ENCODE measurements at places on chromosomes 6 and 20. TPM values are rescaled to one million over a fixed set of nuclear protein-coding genes. Genes with fewer than 3 reads are reported as not detected.

DNA sequence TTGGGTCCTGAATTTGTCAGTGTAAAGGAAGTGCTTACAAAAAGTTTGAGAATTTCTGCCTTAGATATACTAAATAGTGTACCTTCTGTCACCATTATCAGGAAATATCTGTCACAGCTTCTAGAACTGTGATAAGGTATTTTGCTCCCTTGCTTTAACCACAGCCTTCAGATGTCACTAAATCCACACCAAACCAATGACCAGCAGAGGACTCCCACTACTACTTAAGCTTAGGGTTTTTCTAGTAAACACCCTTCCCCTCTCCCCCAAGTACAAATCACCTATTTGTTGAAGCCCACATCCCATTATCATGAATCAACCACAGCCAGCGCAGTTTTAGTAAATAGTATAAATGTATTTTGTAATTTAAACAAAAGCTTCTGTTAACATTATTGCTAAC lies 8.6 kb upstream of the JPH2 start:
- no peak for DNase-seq

GRCh38 chr6:19551611-19552010 lies 285.6 kb upstream of the ID4 start:
- DNase-seq, result no peak

DNA sequence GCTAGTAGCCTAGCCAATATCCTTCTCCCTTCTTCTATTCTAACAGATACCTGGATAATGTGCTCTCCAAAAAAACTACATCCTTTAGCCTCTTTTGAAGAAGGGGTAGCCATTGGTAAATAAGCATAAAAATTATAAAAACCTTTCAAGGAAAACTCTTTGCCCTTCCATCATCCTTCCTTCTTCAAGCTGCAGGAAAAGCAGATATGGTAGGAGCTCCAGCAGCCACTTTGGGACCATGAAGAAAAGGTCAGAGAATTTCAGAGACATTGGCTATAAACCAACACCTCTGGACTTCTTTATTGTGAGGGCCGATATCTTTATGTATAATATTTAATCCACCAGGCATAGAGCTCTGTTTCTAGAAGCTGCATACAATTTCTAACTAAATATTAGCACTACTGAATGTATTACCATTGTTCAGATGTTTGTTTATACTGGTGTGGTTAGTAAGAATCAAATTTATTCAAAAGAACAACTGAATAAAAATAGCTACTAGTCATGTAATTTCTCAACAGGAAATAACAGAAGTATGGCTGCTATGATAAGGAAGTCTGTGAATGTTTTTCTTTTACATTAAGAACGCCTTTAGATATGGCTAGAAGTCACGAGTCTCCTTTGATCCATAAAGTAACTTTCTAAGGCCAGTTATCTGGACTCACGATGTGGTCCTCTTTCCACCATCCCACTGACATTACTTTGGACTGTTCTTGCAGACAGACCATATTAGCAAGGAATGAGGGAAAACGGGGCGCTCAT lies 32.2 kb downstream of the MYLK4 start:
- DNase-seq, result no peak

DNA sequence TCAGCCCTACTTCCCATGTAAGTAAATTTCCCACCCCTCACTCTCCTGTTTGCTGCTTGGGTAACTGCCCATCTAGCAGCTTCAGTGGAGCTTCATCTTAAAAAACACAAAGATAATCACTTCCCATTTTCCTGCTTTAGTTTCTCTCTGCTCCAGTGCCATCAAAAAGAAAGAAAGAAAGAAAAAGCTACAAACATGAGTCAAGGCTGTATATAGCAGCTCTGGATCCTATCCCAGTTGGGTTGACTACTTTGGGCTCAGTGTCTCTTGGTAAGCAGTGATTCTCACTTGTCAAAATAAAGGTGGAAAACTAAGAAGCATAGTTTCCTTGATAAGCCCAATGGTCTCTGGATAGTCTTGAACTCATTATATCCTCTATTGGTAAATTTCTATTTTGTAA lies 48.7 kb upstream of the SRPK1 start:
- no peak for DNase-seq

GRCh38 chr6:98142839-98143238 lies 691.5 kb upstream of the POU3F2 start:
- DNase-seq, result no peak

DNA sequence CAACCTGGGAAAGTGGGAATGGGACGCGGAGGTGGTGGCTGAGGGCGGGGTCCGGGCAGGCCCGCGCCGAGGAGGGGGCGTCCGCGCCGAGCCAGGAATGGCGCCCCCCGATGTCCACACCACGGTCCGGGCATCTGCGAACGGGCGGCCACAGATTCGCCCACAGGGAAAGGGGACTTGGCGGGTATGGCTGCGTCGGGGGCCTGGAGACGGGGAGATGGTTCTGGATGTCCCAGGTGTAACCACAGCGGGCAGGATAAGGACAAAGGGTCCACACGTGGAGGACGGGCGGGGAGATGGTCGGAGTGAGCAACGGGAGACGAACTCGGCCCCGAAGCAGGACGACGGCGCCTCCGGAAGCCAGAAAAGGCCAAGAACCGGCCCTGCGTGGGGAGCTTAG lies 124.6 kb downstream of the WDR27 start:
- no peak for DNase-seq

GRCh38 chr6:41098366-41098765 lies 25.6 kb downstream of the NFYA start:
- DNase-seq, result no peak

- DNase-seq, result no peak
Observed at GRCh38 chr6:83292900-83293843, 100.0 kb downstream of the RWDD2A start.

DNA sequence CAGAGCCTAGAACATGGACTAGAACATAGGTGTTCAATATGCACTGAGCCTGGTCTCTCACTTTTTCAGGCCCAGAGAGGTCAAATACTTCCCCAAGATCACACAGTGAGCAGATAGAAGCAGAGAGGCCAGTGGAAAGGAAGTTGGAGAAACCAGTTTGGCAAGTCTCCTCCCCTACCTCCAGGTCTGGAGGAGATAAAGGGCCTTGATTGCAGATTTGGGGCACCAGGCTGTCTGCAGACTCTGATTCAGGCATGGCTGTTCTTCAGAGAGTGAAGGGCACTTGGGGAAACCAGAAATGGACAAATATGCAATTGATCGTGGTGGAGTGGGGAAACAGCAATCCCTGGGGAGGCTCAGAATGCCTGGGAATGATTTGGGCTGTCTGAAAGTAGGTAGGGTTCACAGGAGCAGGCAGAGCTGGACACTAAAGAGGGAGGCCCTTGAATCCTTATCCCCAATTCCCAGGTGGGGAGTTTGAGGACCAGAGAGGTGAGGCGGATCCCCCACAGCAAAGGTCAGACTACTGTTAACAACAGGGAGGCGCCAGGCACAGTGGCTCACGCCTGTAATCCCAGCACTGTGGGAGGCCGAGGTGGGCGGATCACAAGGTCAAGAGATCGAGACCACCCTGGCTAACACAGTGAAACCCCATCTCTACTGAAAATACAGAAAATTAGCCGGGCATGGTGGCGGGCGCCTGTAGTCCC lies 2.3 kb downstream of the PEDS1 start:
- DNase-seq, result no peak

GRCh38 chr20:12289465-12289864 lies 371.8 kb downstream of the BTBD3 start:
- DNase-seq, result no peak

- no peak for DNase-seq
Observed at GRCh38 chr6:136728033-136728939, 64.0 kb downstream of the MAP3K5 start.

DNA sequence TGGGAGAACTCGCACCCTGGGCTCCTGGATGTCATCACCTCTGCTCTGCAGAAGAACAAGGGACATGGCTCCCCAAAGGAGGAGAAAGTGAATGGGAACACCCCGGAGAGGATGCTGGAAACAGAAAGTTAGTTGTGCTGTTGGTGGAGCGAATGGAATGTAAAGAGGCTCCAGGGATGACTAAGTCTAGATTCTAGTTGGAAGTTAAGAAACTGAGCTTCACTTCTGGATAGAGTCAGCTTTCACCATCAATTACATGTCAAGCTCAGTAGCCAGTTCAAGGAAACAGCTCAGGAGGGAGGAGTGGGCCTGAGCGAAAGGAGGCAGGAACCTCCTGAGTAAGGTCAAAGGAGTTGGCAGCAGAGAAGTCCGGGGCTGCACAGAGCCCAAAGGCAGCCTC lies 132.1 kb upstream of the ARID1B start:
- DNase-seq, result no peak

DNA sequence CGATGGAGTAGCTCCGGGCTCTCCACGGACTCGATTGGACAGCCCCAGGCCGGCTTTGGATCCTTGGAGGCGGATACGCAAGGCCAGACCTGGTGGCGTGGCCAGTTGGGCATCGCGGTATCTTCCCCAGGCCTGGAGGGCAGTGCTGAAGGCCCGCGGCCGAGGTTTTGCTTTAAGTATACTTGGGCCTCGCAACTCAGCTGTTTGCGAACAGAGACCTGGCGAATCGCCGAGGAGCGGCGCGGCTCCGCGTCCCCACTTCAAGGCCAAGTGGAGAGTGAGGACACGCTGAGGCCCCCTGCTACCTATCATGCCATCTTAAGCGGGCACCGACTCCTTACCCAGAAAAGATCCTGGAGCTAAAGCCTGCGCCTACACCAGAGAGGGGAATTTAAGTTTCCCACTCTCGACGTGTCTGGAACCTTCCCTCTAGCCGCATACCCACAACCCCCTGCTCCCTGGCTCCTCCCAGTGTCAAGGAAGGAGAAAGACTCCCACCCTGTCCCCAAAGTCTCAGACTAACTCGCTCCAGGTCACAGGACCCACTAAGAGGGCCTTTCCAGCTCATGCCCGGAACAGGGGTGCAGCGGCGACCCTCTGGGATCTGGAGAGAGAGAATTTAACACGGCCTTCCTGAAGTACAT lies 4.1 kb downstream of the LINC00237 start:
- DNase-seq, result no peak

GRCh38 chr6:71466362-71466761 lies 177.8 kb downstream of the OGFRL1 start:
- no peak for DNase-seq

- no peak for DNase-seq
Observed at GRCh38 chr6:39892490-39893129, 41.7 kb downstream of the MOCS1 start.

DNA sequence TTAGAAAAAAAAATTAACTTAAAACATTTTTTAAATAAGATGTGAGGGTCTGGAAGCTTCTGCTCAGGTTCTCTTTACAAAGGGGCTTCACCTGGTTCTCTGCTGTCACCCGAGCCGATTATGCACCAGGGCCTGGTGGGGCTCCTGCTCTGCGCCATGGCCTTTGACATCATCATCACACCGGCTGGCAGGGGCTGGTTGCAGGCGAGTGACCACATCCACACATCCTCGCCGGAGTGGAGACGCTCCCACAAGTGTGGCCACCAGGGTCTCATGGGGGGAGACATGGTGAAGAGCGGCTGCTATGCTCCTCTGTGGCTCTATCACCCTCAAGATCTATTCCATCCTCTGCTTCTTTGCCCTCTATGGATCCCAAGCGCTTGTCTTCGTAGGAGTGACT lies 31.9 kb downstream of the MYLIP start:
- no peak for DNase-seq

GRCh38 chr6:16060039-16060438 lies 68.8 kb upstream of the MYLIP start:
- DNase-seq, result no peak

DNA sequence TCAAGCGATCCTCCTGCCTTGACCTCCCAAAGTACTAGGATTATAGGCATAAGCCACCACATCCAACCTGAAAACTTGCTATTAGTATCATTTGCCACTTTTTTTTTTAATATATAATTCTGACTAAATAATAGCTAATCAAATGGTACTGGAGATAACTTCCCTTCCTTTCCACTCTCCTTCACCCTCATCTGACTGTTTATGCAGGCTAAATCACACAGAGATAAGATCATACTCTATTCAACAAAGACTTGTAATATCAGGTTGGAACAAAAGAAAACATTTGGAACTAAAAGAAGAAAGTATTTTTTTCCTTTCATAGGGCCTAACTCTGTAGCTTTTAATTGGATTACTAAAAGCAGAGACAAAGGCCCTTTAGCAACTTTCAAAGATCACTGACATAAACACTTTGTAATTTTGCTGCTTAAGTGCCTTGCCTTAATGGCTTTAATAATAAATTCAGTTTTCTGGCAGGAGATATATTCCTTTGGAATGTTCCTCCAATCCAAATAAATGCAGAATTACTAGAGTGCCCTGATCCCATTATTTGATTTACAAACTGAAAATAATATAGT lies 198.7 kb upstream of the ASCC3 start:
- no peak for DNase-seq

- DNase-seq, result no peak
Observed at GRCh38 chr6:167442245-167442644, 117.4 kb downstream of the TTLL2 start.

- DNase-seq, result no peak
Observed at GRCh38 chr6:166862978-166863530, 93.3 kb downstream of the RNASET2 start.

DNA sequence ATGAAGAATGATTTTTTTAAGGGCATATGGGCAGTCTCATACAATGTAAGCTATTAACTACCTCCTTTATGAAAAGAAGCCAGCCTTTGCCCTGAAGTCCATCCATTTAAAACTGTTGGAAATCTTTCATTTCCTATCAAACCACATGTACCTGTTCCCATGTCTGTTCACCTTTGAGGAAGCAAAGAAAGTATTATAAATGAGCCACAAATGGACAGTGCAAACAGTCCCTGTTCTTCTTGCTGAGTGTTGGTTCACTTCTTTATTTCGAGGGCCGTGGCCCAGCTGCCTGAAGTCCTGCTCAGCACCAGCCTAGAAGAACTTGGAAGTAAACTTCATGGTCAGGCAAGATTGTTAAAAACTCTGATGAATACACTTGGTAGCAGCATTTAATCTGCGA lies 112.4 kb downstream of the TMEM242 start:
- no peak for DNase-seq

DNA sequence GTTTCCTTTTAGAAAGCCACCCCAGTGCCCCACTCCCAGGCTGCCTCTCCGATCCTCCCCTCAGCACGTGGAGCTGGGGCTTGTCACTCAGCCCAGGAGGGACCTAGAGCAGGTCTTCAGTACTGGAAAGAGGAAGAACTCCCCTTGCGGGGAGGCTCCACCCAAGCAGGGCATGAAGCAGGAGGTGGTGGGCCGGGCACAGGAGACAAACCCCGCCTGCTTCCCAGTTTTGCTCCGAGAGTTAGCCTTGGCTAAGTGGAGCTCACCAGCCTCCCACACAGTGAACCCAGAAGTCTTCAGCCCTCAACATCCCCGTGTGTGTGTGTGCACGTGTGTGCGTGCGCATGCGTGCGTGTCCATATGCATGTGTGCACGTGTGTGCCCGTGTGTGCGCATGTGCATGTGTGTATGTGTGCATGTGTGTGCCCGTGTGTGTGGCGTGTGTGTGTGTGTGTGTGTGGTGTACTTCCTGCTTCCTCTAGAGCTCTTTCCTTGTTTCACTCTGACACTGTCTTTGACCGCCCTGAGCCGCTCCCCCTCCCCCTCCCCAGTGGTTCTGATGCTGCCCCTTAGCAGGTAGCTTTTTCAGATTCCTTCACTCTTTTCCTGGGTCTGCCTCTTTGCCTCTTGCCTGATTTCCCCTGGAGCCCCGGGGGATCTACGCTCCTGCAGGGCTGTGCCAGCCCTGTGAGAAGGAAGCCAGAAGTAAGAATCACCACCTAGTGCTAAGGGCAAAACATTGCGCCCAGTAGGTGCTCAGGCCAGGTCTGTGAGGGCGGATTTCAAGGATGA lies 239.8 kb downstream of the CDC5L start:
- DNase-seq, result peak; percentile 69

Gene MTFR2
- total RNA-seq, result not detected

Gene GRM1
- not detected for total RNA-seq

Gene MAK
- not detected for total RNA-seq

Gene SMOC2
- 130 TPM for total RNA-seq

Gene C4A
- 249 TPM for total RNA-seq

Gene SIGLEC1
- total RNA-seq, result 9.9 TPM

Gene TMEM217
- 5.3 TPM for total RNA-seq

Gene TRAPPC3L
- not detected for total RNA-seq

Gene RNF182
- total RNA-seq, result 0.16 TPM

Measured in sigmoid colon (tissue), 7 donors.